ENCODE measurements at places on chromosomes 4 and X.

DNA sequence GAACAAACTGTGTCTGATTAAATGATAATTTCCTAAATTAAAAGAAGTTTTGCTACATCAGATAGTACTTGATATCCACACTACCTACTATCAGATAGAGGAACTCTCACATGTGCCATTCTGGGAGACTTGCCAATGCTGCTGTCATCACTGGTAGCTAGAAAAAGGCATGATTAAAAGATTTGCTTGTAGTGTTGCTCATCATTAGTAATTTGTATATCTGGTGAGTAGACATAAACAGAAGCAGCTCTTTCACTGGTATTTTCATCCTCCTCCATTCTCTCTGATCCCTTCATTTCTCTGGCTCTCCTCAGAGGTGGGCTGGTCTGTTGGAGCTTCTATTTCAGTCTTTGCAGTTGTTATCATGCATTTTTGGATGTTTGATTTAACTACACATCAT lies 56.0 kb downstream of the SPRY1 start:
- peak; percentile 55 for DNase-seq

DNA sequence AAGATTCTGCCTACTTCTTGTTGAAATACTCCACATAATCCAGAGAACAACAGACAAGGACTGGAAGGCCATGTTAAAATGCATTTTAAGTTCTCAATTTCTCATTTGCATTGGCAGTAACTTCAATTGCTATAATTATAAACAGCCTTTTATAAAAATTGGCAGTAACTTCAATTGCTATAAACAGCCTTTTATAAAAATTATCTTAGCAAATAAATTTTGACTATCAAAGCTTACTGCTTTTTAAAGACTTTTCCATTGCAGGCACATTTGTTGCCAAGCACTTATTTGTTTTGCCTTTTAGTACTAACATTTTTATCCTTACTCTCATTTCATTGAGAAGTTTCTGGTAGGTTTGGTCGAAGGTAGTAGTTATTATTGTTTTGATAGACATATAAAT lies 17.8 kb downstream of the SCFD2 start:
- DNase-seq = no peak

DNA sequence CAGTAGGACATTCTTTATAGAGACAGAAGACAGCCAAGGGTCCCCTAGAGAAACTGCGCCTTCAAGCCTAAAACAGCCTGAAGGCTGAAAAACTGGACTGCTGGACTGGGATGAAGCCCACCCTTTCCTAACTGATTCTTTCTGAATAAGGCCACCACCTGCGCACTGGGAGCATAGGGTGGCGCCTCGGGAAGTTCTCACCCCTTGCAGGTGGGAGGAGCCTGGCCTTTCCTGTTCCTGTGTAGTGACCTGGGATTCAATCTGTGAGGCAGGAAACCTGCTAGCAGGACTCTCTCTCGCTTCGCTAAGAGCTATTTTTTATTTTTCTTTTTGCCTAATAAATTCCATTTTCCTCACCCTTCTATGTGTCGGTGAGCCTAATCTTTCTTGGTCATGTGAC lies 61.8 kb upstream of the KLHL13 start:
- DNase-seq = no peak

- no peak for DNase-seq
Measured at GRCh38 chrX:30620980-30621618, 32.1 kb upstream of the GK start.

GRCh38 chr4:152607178-152607577 lies 71.3 kb upstream of the FBXW7 start:
- DNase-seq = no peak

- DNase-seq = no peak
Measured at GRCh38 chr4:37865450-37865849, 25.4 kb upstream of the TBC1D1 start.

DNA sequence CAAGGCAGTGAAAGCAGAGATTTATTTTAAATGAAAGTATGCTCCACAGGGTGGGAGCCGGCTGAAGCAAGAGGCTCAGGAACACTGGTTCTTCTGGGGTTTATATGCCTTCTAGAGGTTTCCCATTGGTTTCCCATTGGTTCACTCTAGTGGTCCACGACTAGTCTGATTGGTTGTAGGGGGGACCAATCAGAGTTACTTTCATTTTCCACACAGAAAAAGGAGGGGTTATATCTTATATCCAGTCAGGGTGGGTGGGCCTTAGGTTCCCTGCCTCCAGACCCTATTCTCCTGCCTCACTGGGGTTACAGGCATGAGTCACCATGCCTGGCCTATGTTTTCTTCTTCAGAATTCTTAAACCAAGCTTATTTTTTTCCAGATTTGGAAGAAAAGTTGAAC lies 101.6 kb downstream of the KLHL8 start:
- no peak for DNase-seq

DNA sequence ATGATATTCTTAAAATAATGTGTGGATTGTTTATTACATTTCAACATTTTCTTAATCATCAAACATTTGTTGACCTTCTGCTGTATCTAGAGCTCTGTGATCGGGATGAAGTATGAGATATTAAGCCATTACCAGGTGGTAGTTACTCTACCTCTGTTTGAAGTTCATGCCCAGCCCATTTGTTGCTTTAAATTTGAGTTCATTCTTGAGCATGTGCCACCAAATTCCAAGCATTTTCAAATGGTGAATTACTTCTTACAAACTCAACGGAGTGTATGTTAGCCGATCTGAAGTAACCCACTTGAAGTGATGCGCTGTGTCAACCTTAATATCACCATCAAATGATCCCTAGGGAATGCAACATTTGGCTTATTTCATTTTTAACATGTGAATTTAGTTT lies 7.3 kb upstream of the DTHD1 start:
- DNase-seq = no peak

- no peak for DNase-seq
Measured at GRCh38 chr4:24971192-24971591, 58.4 kb upstream of the CCDC149 start.

DNA sequence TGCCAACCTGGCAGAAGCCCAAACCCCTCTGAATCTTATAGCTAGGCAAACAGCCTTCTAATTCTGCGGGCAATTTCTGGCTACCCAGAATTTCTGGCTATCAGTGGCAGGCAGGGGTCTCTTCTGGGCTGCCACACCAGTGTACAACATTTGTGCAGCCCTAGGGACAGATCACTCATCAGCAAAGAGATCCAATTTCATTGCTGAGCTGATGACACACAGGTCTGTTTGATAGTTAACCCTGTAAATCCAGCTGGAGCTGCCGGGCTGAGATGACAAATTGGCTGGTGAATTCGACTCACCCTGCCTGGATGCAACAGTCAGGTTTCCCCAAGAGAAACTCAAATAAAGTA lies 2.4 kb downstream of the MID1 start:
- no peak for DNase-seq

GRCh38 chr4:153234885-153235284 lies 30.6 kb downstream of the TRIM2 start:
- DNase-seq = no peak

DNA sequence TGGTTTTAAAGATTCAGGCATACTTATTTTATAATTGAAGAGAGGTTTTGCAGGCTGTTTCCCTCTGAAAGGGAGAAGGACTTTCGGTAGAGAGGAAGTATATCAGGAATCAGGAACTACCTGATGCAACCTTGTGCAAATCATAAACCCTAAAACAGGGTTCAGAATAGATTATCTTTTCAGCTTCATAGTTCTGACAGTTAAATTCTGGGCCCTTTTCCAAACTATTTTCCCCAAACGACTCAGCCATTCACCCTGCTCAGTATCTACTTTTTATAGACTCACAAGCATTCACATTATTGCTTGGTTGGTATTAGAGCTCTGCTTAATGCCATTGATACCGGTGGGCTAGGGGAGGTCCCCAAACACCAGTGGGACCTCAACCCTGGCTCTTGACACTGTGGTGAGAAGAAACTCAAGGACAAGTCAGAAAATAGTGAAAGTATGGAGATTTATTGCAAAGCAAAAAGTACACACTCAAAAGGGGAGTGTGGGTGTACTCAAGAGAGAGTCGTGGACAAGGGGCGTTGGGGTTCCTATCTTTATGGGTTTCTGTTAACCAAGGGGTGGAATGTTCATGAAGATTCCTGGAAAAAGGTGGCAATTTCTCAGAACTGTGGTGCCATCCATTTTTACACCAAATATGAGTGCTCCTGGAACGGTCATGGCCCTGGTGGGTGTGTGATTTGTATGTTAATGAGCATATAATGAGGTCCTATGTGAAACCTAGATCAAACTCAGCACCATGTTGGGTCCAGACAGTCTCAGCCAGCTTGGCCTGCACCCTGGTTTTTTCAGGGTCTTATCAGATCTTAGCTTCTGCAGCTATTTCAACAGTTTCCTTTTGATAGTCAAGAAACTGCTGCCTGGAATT lies 238.3 kb downstream of the DCLK2 start:
- no peak for DNase-seq

- DNase-seq = peak; percentile 53
Measured at GRCh38 chrX:72305286-72306084, at the start of gene CITED1. Gene CITED1, minus strand, starts transcription at chrX:72305914. Its CDS starts 3,045 bp downstream, at chrX:72302869.

- no peak for DNase-seq
Measured at GRCh38 chr4:182454440-182455013, 211.3 kb downstream of the TENM3 start.

- no peak for DNase-seq
Measured at GRCh38 chrX:22171287-22172060, 101.2 kb upstream of the CBLL2 start.

GRCh38 chr4:128604840-128605239 lies 204.7 kb upstream of the JADE1 start:
- DNase-seq = no peak

- DNase-seq = peak; percentile 52
Measured at GRCh38 chr4:56976283-56976836, 1.0 kb downstream of the NOA1 start.

- peak; percentile 58 for DNase-seq
Measured at GRCh38 chr4:72314869-72315268, 254.2 kb downstream of the ADAMTS3 start.

GRCh38 chr4:156710365-156711192 lies 261.0 kb downstream of the PDGFC start:
- no peak for DNase-seq

- DNase-seq = no peak
Measured at GRCh38 chr4:148852092-148852699, 410.0 kb upstream of the NR3C2 start.

- DNase-seq = no peak
Measured at GRCh38 chr4:149531861-149532260, 283.8 kb downstream of the IQCM start.

DNA sequence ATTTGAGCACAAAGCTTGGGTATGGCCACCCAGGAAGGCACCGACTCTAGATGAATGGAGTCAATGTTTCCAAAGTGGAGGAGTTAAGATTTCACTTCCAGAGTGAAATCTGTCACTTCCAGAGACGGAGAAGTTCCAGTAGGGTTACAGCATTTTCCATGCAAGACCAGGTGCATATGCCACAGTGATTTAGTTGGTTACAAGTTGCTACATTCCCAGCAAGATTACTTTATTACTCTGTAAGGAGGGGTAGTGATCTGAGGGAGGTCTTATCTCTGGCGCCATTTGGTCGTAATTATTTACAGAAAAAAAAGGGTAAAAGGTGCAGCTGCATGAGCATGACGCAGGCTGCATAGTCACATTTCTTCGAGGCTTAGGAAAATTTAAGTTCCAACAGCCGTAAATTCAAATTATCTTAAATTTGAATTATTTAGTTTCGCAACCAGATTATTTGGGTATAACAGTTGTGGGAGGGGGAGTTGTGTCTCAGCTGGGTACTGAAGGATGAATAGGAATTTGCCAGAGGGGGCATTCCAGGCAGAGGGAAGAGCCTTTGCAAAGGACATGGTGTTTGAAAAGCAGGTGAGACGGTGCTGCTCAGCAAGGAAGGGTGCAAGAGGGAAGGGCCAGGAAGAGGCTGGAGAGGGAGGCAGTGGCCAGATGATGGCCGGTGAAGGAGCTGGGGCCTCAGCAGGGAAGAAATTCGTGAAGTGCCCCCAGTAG lies 17.4 kb upstream of the AFAP1 start:
- DNase-seq = no peak

DNA sequence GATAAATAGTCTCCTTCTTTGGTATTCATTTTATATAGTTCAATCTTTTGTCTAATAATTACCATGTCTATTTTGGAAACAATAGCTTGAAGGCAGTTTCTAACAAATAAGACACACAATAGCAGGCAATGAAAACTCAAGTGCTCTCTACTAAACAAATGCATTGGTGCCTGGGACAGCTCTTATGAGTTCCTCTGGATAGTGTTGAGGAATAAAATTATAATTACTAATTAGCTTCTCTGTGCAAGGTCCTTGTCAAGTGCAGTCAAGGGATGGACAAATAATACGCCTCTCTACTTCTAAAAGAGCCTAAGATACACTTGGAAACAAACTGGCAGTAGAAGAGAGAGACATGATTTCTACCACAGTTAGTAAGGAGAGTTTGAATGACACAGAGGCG lies 229.0 kb upstream of the GLRA2 start:
- no peak for DNase-seq
